ENCODE measurements at places on chromosomes 5 and 9.

DNA sequence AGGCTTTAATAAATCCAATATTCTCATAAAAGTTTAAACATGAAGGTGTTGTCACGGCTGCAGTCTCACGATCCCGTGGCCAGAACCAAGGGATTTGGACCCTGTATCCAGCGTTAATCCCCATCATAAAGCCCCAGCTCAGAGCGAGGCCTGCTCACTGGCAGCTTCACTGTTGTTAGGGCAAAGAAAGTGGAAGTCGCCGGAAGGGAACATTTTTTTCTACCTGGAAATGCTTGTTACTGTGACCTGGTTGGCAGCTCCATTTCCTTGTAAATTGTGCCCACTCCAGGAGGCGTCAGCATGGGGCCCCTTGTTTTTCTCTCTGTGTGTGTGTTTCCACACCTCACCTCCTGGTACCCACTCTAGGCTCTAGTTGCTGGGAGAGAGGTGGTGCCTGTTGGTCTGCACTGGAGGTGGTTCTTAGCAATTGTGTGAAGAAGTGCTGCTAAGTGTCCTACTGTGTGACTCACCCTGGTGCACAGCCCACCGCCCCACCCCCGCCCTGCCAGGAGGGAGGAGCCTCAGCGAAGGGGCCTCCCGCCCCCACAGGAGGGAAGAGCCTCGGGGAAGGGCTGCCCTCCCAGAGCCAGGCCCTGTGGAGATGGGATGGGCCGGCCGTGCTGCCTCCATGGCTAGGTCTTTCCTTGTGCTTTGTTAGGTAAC is 105.1 kb downstream of the EHMT1 start:
- DNase-seq = no peak

- no peak for DNase-seq
These were observed 334.7 kb downstream of the FBXL7 start for GRCh38 chr5:15834596-15835245.

DNA sequence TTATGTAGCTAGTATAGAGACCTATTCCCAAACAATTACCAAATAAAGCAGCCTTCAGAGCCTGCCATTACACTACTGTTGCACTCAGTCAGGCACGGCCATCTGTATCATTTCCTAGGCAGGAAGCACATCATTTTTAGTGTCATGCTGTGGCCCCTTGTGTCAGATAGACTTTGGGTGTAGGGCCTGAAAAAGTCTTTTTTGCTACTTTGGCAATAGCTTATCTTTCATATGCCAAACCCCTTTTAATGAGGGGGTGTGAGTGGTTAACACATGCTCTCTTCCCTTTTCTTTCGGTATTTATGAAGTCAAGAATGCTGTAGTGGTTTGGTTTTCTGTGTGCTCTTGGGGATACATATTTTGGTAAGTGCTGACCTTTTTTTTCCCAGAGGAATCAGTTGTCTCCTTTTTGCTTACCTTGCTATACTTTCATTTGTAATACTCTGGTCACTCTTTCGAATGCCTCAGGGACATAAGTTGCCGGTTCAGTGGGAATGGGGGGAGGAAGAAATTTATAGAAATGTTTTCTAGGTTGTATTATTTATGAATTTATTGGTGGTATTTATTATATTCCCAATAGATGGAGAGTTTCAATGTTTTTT is 209.8 kb downstream of the CSNK1G3 start:
- DNase-seq = no peak

DNA sequence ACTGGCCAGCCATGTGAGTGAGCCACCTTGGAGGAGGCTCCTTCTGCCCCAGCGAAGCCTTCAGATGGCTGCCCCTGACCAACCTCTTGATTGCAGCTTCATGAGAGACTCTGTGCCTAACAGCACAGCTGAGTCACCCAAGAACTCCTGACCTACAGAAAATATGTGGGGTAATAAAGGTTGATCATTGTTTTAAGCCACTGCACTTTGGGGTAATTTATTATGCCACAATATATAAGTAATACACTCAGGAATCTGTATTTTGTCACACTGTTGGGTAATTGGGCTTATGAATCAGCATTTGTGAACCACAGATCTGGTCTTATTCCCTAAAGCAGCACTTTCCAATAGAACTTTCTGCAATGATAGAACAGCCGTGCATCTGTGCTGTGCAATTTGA is 24.4 kb upstream of the VDAC1 start:
- no peak for DNase-seq
